ENCODE measurements at places on chromosomes 7 and 10.

- no peak for DNase-seq
These were observed 1.2 kb upstream of the GTPBP4 start for GRCh38 chr10:986881-987619.

GRCh38 chr10:114874827-114875411 is 53.3 kb downstream of the FHIP2A start:
- DNase-seq: peak; percentile 34

DNA sequence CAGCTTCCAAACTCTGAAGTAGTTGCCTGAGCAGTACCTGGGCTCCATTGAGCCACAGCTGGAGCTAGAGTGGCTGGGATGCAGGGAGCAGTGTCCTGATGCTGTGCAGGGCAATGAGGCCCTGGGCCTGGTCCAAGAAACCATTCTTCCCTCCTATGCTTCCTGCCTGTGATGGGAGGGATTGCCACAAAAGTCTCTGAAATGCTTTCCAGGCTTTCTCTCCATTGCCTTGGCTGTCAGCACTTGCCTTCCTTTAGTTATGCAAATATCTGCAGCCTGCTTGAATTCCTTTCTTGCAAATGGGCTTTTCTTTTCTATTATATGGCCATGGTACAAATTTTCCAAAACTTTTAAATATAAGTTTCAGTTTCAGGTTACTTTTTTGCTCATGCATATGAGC is 972.2 kb upstream of the MBL2 start:
- no peak for DNase-seq

DNA sequence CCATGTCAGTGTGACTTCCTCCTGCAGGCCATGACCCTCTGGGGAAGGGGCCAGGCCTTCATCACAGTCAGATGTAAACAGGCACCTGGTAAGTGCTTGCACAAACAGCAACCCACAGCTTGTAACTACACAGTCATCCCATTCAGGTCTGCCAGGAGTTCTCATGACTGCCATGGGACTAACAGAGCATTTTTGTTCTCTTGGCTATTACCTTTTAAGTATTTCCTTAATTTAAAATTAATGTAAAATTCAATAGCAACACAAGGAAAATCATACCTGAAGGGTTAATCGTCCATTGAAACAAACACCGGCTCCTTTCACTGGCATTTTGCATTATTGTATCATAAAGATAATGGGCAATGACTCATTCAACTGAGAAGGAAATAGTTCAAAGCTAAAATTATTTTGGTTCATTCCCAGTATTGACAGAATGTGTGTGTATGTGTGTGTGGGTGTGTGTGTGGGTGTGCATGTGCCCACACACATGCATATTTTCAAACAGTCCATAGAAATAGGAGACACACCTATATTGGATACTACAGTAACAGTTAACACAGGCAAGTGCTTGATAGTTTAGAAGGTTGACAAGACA is 307.9 kb downstream of the WDR11 start:
- DNase-seq: no peak

DNA sequence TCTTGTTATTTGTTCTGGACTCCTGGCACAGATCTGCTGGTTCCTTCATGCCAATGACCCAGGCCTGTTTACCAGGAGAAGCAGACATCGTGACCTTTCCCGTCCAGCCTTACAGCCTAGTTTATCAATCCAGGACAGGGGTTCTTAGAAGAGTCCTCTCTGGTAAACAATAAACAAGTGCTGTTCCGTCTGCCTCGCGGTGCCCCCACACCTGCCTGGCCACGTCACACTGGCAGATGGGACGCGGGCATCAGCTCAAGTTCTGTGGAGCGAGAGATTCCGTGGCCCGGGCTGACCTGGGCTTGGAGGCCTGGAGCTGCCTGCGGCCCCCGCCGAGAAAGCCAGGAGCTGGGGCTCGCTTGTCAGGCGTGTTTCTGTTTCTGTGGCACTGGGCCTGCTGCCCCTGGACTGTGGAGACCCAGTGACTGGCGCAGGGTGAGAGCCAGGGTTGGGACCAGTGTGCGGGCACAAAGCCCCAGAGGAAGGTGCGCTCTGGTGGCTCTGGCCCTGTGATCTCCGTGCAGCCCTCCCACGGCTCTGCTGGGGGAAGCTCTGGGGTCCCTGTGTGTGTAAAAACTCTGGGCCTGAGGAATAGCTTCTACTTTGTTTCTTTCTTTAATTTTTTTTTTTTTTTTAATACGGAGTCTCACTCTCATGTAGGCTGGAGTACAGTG is 28.4 kb upstream of the PFKFB3 start:
- DNase-seq: no peak

DNA sequence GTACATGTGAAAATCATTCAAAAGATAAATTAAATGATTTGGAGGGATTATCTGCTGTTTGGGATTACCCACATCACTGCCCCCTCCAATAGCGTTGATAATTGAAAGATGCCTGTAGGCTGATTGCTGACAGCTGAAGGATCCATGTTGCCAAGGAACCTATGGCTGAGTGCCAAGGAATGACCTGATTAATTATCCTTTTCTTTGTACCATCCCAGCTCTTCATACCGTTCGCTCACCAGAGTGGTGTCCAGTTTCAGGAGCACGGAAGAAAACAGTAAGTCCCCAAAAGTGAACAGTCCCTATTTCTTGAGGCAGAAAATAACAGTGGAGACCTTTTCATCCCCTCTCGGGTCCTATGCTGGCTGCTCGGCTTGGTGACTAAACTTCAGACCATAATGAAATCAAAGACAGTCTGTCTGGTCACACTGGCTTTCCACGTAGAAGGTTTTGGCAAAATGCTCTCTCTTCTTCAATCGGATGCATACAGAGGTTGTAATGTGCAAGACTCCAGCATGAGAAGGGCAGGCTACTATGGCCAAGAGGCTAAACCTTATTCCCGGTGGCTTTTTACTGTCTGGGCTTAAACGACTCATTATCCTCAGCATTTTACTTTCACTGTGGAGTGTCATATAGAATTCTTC is 108.8 kb downstream of the SPAG6 start:
- no peak for DNase-seq

GRCh38 chr10:2908851-2909630 is 158.3 kb upstream of the PFKP start:
- DNase-seq: no peak

GRCh38 chr7:63900394-63901203 is 98.0 kb upstream of the ZNF722 start:
- DNase-seq: no peak

DNA sequence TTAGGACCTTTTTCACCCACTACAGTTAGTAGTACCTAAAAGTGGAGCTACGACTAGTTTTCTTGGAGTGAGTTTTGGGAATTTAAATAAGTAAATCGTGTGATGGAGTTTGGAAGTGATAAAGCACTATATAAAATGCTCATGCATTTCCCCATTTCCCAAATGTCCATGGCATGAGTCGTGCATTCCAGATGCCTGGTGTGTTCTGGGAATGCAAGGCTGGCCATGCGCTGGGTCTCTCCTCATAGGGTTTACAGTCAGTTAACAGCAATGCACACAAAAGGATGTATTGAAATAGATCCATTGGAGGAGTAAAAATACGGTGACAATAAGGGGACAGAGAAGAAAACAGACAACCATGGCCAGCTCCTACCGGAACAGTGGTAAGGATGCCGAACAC is 149.8 kb downstream of the DPP6 start:
- DNase-seq: no peak

DNA sequence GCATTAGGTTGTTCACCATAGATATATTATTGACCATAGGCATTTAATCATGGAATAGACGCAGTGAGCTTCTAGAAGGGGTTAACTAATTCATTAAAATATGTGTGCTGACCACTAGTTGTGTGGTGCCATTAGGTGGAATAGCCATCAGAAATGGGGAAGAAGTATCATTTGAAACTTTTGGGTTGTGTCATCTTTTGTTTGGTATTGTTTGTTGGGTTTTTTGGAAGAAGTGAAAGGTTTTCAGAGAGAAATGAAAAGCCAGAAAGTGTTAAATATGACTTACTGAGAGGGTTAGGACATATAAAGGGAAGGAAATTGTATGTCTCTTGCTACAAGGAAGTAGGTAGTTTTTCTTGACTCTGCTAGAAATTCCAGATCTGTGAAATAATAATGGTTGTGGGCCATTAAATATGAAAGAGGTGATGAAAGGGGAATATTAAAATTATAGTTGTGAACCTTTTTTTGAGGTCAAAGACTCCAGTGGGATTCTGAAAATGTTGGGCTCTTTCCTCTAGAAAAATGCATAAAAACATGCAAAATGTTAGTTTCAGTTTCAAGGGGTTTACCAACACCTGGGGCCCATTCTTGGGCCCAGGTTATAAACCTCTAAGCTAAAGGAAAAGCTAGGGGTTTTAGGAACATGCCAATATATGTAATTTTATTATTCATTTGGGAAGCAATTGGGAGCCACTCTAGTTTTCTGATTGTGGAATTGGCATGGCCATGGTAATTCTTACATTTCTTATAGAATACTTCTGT is 348.5 kb downstream of the BBS9 start:
- DNase-seq: no peak

GRCh38 chr10:17396004-17396403 is 58.4 kb downstream of the ST8SIA6 start:
- no peak for DNase-seq

- DNase-seq: no peak
These were observed 731.1 kb downstream of the ZWINT start for GRCh38 chr10:55629793-55630490.

DNA sequence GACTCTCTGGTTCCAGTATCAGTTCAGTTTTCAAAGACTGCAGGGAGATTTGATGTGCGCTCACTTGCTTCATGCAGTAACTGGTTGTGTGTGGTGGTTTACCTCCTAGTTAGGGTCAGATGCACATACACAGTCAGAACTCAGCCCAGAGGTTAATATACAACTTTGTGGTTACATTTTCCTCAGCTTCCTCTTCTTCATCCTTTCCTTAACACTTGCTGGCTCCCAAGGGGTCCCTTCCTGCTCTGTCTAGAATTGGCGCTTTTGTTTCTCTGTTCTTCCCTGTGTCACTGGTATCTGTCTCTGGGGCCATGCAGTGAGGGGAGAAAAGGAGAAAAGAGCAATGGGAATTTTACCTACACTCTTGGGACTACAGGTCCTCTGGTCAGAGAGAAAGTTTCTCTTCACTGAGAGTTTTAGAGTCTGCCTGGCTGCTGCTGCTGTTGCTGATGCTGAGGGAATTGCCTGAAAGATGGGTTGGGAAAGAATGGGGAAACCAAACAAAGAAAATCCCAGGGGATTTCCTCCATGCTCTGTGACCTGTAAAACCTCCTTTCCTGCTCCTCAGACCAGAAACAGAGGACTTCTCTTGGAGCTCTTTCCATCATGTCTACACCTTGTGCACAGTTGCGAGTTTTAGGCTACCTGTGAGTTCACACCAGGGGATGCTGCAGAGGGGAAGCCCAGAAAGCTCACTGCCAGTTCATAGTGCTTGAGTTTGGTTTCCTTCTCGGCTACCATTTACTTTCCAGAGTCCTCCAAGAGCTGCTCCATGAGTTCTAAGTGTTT is 74.6 kb downstream of the WDFY4 start:
- peak; percentile 47 for DNase-seq

DNA sequence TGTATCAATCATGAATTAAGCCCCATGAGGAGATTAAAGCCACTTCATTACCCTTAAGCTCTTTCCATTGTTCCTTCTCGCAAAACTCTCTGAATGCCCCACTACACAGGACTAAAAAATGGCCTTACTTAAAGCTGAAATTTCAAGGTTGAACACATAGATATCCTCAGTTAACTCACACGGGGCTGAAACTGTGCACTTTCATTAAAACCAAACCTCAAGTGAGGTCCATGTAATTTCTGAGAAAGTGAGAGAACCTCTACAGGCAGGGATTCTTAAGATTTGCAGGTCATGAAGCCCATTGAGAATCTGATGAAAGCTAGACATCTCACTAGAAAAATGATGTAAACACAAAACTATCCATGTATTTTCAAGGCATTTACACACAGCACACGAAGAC is 15.9 kb downstream of the DENND11 start:
- DNase-seq: no peak

DNA sequence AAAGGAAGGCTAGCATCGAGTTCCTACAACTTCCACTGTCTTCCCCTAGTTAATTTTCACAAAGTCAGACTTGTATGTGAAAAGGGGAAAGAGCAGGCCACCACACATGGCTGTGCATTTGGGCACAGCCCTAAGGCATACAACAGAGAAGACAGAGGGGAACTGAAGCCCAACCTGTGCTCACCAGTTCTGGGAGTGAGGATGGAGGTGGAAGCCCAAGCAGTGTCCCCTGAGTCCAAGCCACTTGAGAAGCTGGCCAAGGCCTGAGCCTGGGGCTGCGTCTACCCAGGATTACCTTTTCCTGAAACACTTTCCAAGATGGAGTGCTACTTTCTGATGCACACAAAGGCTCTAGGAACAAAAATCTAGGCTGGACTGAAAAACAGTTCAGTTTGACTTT is 20.3 kb downstream of the GPNMB start:
- no peak for DNase-seq

DNA sequence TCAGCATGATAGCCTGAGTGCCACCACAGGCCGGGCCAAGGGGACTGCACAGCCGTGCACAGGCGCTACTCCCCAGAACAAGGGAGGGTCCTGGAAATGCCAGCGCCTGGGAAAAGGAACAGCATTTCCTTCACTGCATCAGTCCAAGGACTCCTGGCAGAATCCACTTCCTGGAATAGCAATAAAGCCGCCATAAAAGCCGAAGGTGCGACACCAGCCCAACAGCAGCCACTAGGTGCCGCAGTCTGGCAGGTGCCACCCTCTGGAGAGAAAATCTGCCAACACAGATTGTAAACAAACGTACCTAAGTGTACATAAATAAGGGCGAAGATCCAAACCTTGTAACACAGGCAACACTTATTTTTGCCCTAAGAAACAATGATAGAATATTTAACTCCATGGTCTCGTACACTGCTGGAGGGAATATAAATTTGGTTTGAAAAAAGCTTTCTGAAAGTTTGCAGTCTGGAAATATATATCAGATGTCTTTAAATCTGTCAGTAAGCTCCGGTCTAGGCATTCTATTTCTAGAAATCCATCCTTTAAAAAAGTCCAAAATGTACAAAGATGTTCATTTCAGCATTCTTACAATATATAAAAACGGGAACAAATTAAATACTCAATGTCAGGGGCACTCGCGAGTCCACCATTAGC is 22.2 kb downstream of the VOPP1 start:
- no peak for DNase-seq

DNA sequence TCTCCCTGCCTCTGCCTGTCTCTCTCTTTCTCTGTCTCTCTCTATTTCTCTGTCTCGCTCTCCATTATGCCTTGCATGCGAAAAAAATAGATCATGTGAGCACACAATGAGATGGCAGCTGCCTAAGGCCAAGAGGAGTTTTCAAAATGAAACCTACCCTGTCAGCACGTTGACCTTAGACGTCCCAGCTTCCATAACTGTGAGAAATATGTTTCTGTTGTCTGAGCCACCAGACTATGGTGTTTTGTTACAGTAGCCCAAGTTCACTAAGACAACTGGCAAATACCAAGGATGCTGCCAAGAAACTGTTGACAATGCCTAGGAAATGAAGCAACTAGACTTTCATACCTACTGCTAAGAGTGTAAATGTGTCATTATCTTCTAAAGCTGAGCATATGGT is 70.6 kb upstream of the PLXDC2 start:
- DNase-seq: no peak

DNA sequence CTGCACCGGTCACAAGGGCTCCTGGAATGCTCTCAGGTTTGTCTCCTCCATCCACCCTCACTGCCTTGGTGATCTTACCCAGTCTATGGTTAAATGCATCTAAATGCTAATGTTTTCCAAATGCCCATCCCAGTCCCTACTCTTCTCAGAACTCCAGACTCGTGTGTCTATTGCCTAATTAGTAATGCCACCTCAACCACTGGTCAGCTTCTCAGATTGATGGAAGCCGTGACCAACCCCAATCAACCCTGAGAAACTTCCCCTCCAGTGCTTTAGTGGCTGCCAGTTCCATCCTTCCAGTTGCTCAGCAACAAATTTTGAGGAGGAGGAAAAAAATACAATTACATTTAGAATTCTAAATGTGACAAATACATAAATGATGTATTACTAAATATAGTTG is 18.6 kb downstream of the NUDCD3 start:
- DNase-seq: no peak

All from GM20000 (cell line).